ENCODE measurements at places on chromosomes 7 and 10. TPM values are rescaled to one million over a fixed set of nuclear protein-coding genes. Genes with fewer than 3 reads are reported as not detected.

- peaks cover 35% of the 10 kb centered on the region for H3K4me1 ChIP-seq
- H3K36me3 ChIP-seq: no peaks in the 10 kb centered on the region
- no peak for DNase-seq
- no peak overlapping the region for H3K4me3 ChIP-seq
Observed at GRCh38 chr10:110458266-110458920, 39.3 kb upstream of the DUSP5 start.

DNA sequence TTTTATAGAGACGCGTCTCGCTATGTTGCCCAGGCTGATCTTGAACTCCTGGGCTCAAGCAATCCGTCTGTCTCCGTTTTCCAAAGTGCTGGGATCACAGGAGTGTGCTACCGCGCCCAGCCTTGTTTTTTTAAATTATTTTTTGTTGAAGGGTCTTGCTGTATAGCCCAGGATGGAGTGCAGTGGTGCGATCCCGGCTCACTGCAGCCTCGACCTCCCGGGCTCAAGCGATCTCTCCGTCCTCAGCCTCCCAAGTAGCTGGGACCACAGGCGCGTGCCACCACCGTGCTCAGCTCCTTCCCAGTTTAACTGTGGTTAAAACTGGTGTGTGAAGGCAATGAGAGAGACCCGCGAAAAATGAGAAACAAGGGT lies 11.0 kb upstream of the HNRNPF start:
- no peaks in the 10 kb centered on the region for H3K36me3 ChIP-seq
- H3K27me3 ChIP-seq: no peaks in the 10 kb centered on the region
- DNase-seq: no peak
- peaks cover 70% of the 10 kb centered on the region for H3K4me1 ChIP-seq
- H3K27ac ChIP-seq: peak overlapping the region; percentile 99

GRCh38 chr10:133461027-133461426 lies 7.3 kb downstream of the SCART1 start:
- no peak overlapping the region for H3K27ac ChIP-seq
- H3K4me3 ChIP-seq: no peak overlapping the region
- H3K4me1 ChIP-seq: no peaks in the 10 kb centered on the region
- no peaks in the 10 kb centered on the region for H3K27me3 ChIP-seq
- H3K36me3 ChIP-seq: no peaks in the 10 kb centered on the region

GRCh38 chr7:80106498-80107113 lies 28.0 kb upstream of the GNAI1 start:
- no peaks in the 10 kb centered on the region for H3K27me3 ChIP-seq
- no peaks in the 10 kb centered on the region for H3K4me1 ChIP-seq
- no peak for DNase-seq
- H3K4me3 ChIP-seq: no peak overlapping the region
- H3K36me3 ChIP-seq: no peaks in the 10 kb centered on the region

GRCh38 chr10:12476656-12477055 lies 127.3 kb downstream of the CAMK1D start:
- H3K4me1 ChIP-seq: no peaks in the 10 kb centered on the region
- H3K36me3 ChIP-seq: no peaks in the 10 kb centered on the region
- H3K4me3 ChIP-seq: no peak overlapping the region
- no peaks in the 10 kb centered on the region for H3K27me3 ChIP-seq

DNA sequence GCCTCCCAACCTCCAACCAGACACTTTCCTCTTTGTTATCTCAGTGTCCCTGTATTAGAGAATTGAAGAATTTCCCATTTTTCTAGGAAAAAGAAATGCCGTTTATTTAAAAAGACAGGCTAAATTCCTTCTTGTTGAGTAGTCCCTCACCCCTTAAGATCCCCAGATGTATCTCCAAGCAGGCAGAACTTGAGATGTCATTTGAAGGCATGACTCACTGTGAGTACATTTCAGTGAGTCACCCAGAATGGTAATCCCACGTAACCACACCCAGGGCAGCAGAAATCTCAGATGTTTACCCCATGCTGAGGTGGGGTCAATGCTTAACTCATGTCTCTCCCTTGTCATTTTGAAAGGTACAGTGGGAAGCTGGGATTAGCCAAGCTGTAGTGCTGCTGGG lies 4.4 kb downstream of the ZNF655 start:
- peaks cover 57% of the 10 kb centered on the region for H3K36me3 ChIP-seq
- H3K4me1 ChIP-seq: peaks cover 32% of the 10 kb centered on the region
- H3K27ac ChIP-seq: no peak overlapping the region
- H3K4me3 ChIP-seq: no peak overlapping the region
- no peaks in the 10 kb centered on the region for H3K27me3 ChIP-seq
- peak; percentile 67 for DNase-seq

AGR3 gene
- total RNA-seq: not detected

- H3K27me3 ChIP-seq: no peaks in the 10 kb centered on the region
- H3K27ac ChIP-seq: no peak overlapping the region
- no peaks in the 10 kb centered on the region for H3K4me1 ChIP-seq
- H3K36me3 ChIP-seq: peaks cover 14% of the 10 kb centered on the region
Observed at GRCh38 chr10:102347236-102347828, 48.2 kb upstream of the NFKB2 start.

SSBP1 gene
- 363 TPM for total RNA-seq

DNA sequence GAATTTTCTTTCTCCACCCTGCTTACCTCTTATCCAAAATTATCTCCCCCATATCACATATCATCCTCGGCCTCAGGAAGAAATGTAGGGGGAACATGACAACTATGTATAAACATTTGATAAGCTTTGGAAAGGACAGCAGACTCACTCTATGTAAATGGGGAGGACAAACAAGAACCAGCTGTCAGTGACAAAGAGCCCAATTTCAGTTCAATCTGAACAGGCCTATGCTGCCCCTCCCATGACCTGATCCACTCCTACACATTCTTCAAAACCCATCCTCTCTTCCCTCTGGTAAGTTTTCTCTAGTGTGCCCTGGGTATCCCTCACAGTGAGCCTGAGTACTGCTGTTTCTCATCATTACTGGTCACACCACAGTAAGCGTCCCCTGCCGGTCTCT lies 20.8 kb downstream of the FZD9 start:
- peaks cover 16% of the 10 kb centered on the region for H3K36me3 ChIP-seq
- no peak overlapping the region for H3K27ac ChIP-seq
- H3K4me1 ChIP-seq: peaks cover 28% of the 10 kb centered on the region
- no peak overlapping the region for H3K4me3 ChIP-seq
- DNase-seq: no peak
- H3K27me3 ChIP-seq: no peaks in the 10 kb centered on the region

- peaks cover 21% of the 10 kb centered on the region for H3K4me1 ChIP-seq
- H3K27me3 ChIP-seq: no peaks in the 10 kb centered on the region
- no peak for DNase-seq
- no peak overlapping the region for H3K27ac ChIP-seq
- no peak overlapping the region for H3K4me3 ChIP-seq
Observed at GRCh38 chr7:42924223-42924838, 7.6 kb downstream of the PSMA2 start.

EGR2 gene
- 0.11 TPM for total RNA-seq

SEMA3D gene
- not detected for total RNA-seq

FAM24A gene
- not detected for total RNA-seq

DNA sequence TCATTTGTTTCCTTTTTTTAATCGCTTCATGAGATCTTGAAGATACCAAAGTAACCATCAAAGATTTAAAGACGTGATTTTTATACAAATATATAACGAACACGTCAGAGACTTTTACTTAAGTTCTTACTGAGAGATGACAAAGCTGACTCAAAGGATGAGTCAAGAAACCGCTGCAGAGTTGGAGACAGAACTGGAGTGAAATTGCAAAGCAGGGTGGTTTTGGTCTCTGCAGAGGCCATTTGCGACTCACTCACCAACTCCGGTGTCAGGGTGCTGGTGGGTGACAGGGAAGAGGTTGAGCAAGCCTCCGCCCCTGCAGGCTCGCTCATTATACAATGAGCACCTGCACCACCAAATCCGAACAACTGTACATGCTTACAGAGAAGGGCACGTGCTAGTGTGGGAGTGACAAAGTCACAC lies 75.2 kb downstream of the DNAJB6 start:
- DNase-seq: no peak
- no peaks in the 10 kb centered on the region for H3K27me3 ChIP-seq
- no peak overlapping the region for H3K4me3 ChIP-seq
- H3K27ac ChIP-seq: no peak overlapping the region
- peaks cover 12% of the 10 kb centered on the region for H3K36me3 ChIP-seq

- H3K4me3 ChIP-seq: no peak overlapping the region
- H3K27ac ChIP-seq: peak overlapping the region; percentile 51
- no peaks in the 10 kb centered on the region for H3K27me3 ChIP-seq
- H3K4me1 ChIP-seq: peaks cover 93% of the 10 kb centered on the region
- DNase-seq: no peak
- no peaks in the 10 kb centered on the region for H3K36me3 ChIP-seq
Observed at GRCh38 chr10:44935966-44936295, 23.7 kb upstream of the RASSF4 start.

GRCh38 chr10:60414111-60414510 lies 24.4 kb upstream of the ANK3 start:
- no peak for DNase-seq
- no peaks in the 10 kb centered on the region for H3K27me3 ChIP-seq
- H3K36me3 ChIP-seq: no peaks in the 10 kb centered on the region
- no peaks in the 10 kb centered on the region for H3K4me1 ChIP-seq
- H3K4me3 ChIP-seq: no peak overlapping the region
- no peak overlapping the region for H3K27ac ChIP-seq

DNA sequence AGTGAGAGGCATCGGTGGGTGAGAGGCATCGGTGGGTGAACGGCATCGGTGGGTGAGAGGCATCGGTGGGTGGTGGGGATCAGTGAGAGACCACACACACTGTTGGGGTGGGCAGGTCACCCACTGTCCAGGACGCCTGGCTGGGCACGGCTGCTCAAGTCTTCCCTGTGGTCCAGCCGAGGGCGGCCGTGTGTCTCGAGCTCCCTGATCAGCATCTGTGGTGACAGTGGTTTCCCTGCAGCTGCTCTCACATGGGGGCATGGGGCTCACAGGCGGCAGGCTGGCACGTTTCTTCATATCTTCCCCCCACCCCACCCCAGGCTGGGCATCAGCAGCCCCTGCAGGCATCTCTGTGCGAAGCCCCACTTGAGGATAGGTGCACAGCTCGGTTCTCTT lies 78.2 kb downstream of the NKX6-2 start:
- H3K4me3 ChIP-seq: no peak overlapping the region
- no peaks in the 10 kb centered on the region for H3K27me3 ChIP-seq
- H3K4me1 ChIP-seq: no peaks in the 10 kb centered on the region
- H3K36me3 ChIP-seq: 0 out of 3 replicates have a peak, but pooled peaks cover 6% of the 10 kb centered on the region
- H3K27ac ChIP-seq: no peak overlapping the region
- DNase-seq: no peak

ABLIM1 gene
- total RNA-seq: 98.7 TPM

GRCh38 chr7:92685136-92686042 lies 95.2 kb upstream of the FAM133B start:
- no peak overlapping the region for H3K4me3 ChIP-seq
- H3K36me3 ChIP-seq: peaks cover 7% of the 10 kb centered on the region
- H3K27ac ChIP-seq: peak overlapping the region; percentile 91
- peaks cover 55% of the 10 kb centered on the region for H3K4me1 ChIP-seq

NUB1 gene
- 37.0 TPM for total RNA-seq

DNA sequence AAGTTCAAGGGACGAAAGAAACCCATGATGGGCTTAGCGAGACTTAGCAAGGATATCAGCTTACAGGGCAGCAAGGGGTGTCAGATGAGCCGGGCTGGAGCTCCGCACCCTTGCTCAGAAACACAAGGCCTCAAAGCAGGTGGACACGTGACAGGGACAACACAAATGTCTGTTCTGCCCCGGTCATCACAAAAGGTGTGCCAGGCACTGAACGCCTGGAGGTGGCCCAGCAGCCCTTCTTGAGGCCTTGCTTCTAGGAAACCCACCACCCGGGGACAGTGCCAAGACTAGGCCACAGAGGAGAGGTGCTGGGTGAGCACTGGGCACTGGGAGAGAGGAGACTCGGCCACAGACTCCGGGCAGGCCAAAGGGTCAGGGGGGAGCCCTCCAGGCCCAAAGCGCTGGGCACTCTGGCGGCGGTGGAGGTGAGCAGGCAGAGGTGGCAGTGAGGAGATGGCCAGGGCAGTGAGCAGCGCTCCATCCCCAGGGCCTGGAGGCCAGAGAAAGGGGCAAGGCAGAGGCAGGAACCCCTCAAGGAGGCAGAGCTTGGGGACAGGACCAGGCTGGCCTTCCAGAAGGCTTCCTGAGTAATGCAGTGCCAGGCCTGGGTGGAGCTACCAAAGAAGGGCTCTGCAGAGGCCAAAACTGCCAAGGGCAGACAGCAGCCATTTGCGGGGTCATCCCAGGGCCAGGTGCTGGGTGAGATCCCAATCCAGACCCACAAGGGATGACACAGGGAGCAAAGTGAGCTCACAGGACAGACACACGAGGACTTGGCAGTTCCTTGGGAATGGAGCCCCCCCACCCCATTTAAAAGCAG lies 22.7 kb downstream of the EBF3 start:
- H3K36me3 ChIP-seq: no peaks in the 10 kb centered on the region
- no peaks in the 10 kb centered on the region for H3K4me1 ChIP-seq
- no peak overlapping the region for H3K27ac ChIP-seq
- no peak overlapping the region for H3K4me3 ChIP-seq
- no peak for DNase-seq

DNA sequence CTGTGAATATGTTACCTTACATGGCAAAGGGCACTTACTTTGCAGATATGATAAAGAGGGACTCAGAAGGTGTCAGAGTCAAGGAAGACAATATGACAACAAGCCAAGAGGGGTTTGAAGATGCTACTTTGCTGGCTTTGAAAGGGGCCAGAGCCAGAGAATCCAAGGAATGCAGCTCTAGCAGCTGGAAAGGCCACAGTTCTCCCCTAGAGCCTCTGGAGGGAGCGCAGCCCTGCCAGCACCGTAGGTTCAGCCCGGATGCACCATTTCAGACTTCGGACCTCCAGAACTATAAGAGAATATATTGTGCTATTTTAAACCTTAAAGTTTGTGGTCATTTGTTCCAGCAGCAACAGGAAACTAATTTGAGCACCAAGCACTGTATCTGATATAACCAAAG lies 32.9 kb upstream of the WDR11 start:
- H3K4me3 ChIP-seq: no peak overlapping the region
- H3K27ac ChIP-seq: no peak overlapping the region
- H3K36me3 ChIP-seq: no peaks in the 10 kb centered on the region
- H3K4me1 ChIP-seq: no peaks in the 10 kb centered on the region

DNA sequence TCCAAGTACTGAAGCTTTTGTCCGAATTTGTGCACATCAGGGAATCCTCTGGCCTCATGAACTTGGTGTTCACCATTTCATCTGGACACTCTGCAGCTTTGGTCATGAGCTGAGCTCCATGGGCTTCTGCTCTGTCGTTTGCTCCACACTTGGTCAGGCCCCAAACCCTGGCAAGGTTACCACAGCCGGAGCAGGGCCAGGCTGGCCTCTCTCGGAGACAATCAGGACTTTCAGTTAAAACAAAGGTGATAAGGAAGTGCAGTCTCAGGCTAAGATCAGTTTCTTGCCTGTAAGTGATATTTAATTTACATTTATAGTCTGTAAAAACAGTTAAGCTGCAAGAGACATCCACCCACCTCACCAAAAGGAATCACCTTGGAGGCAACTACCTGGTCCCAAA lies 558.9 kb downstream of the PARD3 start:
- H3K27ac ChIP-seq: no peak overlapping the region
- peaks cover 23% of the 10 kb centered on the region for H3K4me1 ChIP-seq
- H3K4me3 ChIP-seq: no peak overlapping the region
- no peak for DNase-seq
- no peaks in the 10 kb centered on the region for H3K36me3 ChIP-seq
- H3K27me3 ChIP-seq: no peaks in the 10 kb centered on the region
